ENCODE measurements at places on chromosomes 1 and 21.
A peak's percentile ranks its signal among the peaks of the same experiment; 100 is the strongest.

DNA sequence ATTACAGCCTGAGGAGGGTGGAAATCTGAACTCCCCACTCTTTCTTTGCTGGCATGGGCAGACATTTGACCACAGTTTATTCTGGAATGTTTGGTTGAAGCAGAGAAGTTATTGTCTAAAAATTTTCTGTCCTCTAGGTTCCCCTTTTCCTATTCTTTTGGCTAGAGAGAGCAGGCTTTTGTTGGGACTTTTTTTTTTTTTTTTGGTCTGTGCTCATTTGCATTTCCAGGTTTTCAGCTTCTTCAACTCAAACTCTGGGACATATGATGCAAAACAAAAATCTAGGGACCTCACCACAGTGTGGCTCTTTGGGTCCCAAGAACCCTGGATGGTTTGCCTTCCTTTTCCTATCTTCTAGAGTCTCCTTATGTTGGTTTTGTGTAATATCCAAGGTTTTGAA is 10.9 kb upstream of the ABCG1 start:
- DNase-seq, result no peak

DNA sequence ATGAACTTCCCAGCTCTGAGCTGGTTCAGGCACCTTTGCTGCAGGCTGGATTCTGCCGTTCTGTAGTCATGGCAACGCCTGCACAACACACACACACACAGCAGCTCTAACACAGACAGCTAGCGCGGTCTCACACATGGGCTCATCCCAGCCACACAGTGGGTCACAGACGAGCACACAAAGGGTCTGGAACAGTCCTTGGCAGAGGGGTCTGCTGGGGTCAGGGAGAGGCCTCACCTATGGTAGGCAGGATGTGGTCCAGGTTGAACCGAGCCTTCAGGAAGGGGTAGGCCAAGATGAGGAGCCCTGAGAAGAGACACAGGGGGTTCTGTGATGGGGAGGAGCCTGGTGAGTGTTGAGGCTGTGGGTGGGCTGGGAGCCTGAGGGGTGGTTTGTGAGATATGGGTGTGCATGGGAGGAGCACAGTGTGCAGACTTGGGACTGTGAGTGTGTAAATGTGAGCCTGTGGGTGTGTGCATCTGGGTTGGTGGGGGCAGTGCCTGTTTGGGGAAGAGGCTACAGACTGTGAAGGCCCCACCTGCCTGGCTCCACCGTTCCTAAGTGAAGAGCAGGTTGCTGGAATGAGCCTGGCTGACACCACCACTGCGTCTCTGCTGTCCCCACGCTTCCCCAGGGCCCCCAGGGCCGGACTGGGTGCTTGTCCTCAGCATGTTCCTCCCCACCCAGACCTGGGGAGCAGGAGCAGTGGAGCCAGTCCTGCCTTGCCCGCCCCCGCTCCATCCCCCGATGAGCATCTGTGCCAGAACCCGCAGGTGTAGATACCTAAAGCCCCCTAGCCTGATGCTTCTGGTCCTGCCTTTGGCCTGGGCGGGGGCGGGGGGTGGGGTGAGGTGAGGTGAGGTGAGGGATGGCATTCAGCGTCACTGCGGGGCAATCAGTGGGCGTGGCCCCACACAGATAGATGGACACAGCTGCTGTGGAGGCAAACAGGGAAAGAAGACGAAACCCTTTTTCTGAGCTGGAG is 1.5 kb downstream of the KNCN start:
- DNase-seq, result peak; percentile 26

DNA sequence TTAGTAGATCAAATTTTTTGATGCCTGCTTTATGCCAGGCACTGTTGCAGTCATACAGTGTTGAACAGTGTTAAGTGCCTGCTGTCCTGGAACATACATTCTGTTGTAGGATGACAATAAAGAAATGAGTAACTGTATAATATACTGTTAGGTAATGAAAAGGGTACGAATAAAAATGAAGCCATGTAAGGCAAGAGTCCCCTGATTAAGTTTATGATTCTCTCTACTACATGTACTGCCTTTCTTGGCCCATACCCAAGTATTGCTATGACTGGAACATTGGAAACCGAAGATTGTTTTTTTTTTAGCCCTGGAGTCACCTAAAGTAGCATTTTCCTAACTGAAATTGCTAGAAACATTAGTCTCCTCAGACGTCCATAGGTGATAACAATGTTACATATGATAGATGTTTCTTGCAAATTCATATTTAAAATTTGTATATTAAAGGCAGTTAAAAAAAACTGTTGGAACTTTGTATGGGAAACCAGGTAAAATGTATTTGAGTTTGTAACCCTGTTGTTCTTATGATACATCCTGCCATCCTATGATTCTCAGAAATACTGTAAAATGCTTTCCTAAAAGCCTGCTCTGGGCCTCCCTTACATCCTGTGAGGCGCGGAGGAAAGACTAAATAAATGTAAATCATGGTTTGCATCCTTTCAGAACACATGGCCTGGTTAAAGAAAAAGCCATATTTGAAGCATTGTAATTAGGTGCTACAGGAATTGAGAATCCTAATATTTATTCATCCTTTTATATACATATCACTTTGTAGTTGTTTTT is 5.8 kb downstream of the ATP5PB start:
- no peak for DNase-seq

- DNase-seq, result peak; percentile 39
Measured at GRCh38 chr1:25922971-25923552, 16.8 kb upstream of the STMN1 start.

DNA sequence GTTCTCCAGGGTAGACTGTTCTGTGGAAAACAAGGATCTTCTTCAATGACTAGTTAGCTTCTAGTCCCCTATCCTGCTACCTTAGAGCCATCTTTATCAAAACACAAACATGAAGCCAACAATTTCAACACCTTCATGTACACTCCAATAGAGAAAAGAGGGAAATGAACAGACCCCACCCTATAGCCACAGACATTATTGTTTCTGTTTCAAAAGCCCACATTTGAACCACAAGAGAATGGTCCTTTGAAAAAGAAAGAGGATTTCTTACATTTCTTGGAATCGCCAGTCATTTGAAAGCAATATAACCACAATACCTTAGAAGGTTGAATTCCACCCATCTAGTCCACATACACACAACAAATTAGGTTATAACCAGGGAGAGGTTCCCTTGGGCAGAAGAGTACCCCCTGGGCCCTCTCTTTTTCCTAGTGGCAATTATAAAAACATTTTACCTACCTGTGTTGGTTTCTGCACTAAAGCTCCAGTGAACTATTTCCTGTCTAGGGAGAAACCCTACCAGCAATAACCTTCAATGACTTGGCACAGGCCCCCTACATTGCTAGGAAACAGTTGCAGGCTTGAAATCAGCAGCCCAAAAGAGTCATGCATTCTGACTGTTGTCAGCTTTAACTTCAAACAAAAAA is 2.7 kb upstream of the LPGAT1 start:
- DNase-seq, result no peak

DNA sequence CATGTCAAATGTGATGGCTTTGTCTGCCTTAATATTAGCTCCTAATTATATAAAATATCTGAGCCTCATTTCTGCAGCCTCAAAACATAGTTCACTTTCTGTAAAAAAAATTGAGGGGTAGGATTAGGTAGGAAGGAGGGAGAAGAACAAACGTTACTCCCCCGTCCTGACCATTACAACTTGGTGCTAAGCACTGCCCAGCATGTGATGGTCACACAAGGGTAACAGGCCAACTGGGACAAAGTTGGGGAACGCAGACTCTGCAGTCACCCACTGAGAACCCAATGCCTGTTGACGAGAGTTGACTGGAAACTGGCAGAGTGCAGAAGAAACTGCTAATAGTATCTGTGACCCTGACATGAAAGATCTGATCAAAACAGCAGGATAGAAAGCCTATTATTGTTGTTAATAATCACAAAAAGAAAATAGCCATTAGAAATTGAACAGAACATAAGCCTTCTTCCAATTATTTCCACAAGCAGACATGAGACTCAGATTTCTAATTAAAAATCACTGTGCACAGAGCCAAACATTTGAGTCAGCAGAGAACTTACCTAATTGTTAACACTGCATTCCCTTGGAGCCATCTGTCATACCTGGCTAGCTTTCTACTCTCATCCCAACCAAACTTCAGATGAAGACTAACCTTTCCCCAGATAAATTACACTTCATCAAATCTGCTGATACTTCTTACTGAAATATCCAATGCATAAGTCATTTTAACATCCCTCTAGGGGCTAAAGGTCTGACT is 5.5 kb downstream of the SORT1 start:
- no peak for DNase-seq

DNA sequence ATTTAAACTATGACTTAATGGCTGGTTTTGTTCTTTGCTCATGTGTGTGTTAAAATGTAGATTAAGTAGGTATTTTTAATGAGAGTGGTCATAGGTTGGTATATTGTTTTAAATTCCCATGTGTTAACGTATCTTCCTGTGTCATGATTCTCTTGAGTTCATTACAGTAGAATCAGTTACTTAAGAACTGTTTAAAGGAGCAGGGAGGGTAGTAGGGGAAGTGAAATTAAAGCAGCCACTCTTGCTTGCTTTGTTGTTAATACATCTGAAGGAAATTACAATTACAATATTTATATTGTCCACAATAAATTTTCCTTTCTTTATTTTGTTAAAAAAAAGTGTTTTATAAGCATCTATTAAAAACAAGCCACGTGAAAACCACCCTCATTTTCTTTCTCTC is 119.2 kb upstream of the KIAA1614 start:
- DNase-seq, result no peak

DNA sequence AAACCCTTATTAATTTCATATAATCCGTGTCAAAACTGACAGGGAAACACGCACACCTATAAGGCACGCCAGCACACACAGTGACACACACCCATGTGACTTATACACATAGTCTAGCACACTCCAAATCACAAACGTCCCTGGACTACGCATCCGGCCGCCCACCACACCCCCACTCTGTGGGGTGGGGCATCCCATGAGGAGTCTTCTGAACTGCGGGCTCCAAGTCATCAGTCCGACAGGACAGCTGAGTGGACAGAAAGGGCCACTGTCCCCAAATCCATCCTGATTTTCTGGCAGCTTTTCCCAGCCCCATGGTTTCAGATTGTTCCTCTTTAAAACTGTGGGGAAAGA is 829 bp downstream of the PEA15 start:
- peak; percentile 70 for DNase-seq

- no peak for DNase-seq
Measured at GRCh38 chr1:31748365-31748764, 15.8 kb downstream of the ADGRB2 start.
